ENCODE measurements at places on chromosomes 2 and 18.

DNA sequence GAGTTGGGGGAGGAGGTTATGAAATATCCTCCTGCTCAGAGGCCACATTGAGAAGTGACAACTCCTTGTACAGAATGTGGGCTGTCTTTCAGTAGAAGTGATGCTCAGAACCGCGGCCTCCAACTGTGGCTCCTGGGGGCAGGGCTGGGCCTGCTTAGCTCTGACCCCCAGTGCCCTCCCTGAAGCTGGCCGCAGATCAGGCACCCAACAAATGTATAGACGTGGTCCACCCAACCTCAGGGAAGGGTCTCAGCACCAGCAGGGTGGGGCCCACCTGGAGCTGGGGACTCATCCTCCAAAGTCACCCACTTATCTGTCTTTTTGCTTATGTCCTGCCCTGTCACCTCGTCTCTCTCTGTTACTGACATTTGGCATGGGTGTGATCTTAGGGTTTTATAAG lies 11.1 kb upstream of the BIN1 start:
- no peak for DNase-seq

DNA sequence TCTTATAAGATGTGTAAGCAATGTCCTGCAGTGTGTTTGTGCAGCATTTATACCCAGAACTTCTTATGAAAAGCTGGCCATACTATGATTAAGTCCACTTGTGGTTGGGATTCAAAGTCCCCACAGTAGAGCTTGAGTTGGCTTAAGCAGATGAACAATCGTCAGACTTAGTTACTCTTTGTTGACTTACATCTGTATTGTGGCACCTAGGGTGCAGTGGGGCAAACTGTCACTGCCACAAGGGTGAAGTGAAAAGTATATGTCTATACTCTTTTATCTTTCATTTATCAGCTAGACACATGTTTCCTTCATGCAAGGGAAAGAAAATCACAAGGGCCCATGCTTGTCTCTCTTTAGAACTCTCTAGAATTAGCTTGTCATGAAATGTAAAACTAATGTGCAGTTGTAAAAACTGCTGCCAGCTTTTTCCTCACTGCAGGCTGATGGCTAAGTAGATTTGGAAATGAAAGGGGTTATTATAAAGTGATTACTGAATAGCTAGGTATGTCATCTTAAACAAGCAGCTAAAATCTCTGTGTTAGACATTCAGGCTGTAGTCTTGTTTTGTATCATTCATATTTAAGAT lies 474.5 kb downstream of the PTPRM start:
- DNase-seq = no peak

- no peak for DNase-seq
Observed at GRCh38 chr2:174280596-174280995, 32.3 kb upstream of the OLA1 start.

DNA sequence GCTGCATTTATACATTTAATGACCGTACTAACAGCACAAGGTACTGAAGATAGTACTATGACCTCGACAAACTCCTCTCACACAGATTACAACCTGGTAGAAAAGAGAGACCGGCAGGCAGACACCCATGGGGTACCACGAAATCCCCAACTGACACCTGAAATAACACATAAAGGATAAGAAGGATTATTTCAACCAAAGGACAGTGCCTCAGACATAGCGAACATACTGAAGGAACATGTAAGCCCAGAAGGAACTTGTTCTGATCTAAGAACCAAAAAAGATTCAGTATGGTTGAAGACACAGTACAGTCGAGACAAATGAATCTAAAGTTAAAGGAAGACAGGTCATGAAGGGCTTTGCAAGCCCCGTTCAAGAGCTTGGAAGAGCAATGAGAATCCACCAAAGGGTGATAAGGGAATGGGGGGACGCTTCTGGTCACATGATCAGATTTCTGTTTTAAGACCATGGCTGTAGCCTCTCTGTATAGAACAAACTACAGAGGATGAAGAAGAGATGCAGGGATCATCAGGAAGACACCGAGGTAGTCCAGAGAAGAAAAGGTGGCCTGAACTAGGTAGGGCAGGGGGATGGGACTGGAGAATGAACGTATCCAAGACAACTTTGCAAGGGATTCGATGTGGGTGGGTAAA lies 902 bp downstream of the MCFD2 start:
- DNase-seq = no peak

GRCh38 chr2:25698752-25699151 lies 25.4 kb upstream of the DTNB start:
- no peak for DNase-seq

DNA sequence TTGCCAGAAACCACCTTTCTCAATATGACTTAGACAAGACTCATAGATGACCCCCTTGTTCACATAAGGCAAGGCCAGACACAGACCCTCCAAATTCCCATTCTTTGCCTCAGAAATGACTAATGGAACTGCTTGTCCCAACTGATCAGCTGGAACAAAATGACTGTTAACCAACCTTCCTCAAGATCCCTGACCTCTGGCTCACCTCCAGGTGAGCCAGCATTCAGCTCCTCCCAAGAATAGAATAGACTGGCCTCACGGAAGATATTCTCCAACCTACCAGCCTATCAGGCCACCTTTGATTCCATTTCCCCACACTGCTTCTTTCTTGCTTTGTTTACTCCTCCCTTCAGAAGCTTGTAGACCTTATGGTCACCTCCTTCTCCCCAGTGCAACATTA lies 195.7 kb upstream of the VWC2L start:
- DNase-seq = no peak

DNA sequence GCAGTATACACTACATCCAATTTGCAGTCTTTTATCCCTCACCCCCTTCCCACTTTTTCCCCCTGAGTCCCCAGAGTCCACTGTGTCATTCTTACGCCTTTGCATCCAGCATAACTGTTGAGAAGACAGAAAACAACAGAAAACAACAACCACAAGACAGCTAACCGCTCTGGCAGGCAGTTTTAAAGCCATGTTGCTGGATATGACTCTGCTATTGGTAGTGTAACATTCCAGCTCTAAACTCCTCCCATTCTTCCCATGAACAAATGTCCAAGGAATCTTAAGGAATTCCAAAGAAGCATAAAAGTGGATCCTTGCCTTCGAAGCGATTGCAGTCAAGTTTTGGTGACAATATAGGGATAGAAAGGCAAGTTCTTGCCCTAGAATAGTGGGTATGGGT lies 599.1 kb downstream of the NYAP2 start:
- no peak for DNase-seq

- DNase-seq = no peak
Observed at GRCh38 chr2:237878321-237879057, 19.1 kb downstream of the RAMP1 start.

- no peak for DNase-seq
Observed at GRCh38 chr2:150581717-150582472, 94.4 kb upstream of the RND3 start.

- no peak for DNase-seq
Observed at GRCh38 chr2:20674974-20675679, 8.2 kb downstream of the GDF7 start.

- DNase-seq = no peak
Observed at GRCh38 chr2:64479259-64480117, 25.5 kb downstream of the LGALSL start.

DNA sequence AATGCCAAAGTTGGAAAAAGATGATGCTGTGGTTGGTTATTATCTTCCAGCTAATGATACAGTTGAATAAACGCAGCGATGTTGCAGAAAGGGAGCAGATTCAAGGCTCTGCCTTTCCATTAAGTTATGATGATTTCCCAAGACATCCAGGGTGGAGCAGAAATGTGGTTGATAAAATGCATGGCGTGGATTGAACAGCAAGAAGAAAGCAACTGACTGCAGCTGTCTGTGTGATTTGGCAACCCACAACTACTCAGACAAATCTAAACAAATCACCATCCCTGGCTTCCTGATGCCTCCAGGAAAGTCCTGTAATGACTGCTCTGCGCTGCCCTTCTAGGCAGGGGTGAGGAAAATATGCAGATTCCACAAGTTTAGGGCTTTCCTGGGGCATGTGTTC lies 166.3 kb downstream of the NRP2 start:
- DNase-seq = no peak

GRCh38 chr2:45904946-45905631 lies 253.6 kb downstream of the PRKCE start:
- no peak for DNase-seq

GRCh38 chr2:85761512-85761944 lies 7.7 kb downstream of the ATOH8 start:
- DNase-seq = no peak

GRCh38 chr18:45889419-45890064 lies 64.1 kb downstream of the SIGLEC15 start:
- DNase-seq = no peak

DNA sequence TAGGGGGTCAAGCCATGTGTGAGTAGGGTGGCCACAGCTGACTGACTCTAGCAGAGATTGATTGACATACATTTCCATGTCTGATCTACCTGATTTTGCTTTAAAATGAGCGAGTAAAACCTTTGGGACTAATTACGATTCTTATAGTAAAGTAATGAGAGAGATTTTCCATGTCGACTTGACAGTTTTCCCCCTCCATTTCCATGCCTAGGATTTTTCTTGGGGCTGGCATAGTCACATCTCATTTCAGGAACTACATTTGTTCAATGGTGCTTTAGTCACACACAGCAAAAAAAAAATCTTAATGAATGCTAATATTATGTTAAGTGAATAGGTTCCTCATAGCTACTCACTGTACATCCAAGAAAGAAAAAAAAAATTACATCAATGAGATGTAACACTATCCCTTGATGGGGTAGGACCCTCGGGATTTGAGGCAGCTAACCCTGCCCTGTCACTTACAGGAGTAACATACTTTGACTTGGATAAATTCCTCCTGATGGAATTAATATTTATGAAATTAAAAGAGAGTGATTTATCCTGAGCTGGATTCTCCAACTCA lies 690.9 kb downstream of the TDRD15 start:
- DNase-seq = no peak
